Right lobe of liver (tissue), 6 donors: ENCODE measurements at places on chromosomes 2 and 18. TPM values are rescaled to one million over a fixed set of nuclear protein-coding genes. Genes with fewer than 3 reads are reported as not detected.

The SLC5A7 gene
- total RNA-seq, result not detected

The DUSP19 gene
- total RNA-seq, result 0.50 TPM

The MBOAT2 gene
- 0.50 TPM for total RNA-seq

The EMILIN1 gene
- total RNA-seq, result 14.8 TPM

The TMEM169 gene
- total RNA-seq, result 0.29 TPM

GRCh38 chr2:120294008-120294340, 41.3 kb downstream of the RALB start:
- DNase-seq, result no peak

DNA sequence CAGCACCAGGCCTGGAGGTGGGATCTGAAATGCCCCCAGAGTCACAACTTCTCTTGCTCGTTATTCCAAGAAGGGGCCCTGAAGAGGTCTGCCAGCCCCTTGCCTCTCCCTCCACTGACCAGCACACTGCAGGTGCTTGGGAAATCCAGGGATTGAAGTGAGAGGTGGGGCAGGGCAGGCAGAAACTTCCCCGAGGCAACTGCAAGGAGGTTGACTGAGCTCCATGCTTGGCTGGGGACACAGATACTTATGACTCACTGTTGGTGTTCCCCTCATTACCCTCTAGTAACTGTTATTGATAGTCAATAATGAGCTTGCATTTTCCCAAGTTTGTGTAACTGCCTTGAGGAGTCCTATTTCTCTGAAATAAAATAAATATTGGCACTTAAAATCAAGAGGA, 47.5 kb downstream of the MARCO start:
- DNase-seq, result peak; percentile 22

DNA sequence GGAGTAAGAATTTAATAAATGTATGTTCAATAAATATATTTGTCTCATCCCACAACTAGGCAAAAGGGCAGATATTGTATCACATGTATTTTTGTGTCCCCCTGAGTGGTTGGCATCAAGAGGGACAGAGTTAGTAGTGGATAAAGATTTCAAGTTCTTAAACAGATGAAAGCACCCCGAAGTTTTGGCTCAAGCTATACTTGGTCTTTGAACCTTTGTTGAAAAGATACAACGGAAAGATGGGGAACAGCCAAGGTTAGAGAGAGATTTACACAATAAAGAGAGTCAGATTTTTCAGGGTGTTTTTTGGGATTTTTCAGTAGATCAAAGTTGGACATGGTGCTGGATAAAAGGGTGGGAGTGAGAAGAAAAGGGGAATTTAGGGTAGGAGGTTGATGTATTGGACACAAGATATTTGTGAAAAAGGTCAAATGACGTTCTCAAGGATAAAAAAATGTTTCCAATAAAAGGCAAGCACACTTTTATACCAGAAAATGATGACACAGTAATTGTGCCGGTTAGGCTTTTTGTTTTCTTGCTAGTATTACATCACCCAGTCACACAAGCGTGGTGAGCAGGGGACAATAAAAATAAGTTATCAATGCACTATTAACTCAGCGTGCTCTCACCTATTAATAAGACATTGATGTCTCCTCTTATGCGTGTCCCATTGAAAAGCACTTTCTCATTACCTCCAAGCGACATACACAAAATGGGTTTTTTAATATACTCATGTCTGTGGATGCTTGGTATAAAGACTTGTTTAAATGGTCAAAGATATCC, 59.5 kb downstream of the MEP1B start:
- DNase-seq, result no peak
